ENCODE measurements at places on chromosomes 7 and 10.

- no peak for DNase-seq
Measured at GRCh38 chr10:62779487-62780248, 24.9 kb upstream of the ADO start.

- DNase-seq = peak; percentile 16
Measured at GRCh38 chr10:27390681-27391080, 113.4 kb upstream of the RAB18 start.

DNA sequence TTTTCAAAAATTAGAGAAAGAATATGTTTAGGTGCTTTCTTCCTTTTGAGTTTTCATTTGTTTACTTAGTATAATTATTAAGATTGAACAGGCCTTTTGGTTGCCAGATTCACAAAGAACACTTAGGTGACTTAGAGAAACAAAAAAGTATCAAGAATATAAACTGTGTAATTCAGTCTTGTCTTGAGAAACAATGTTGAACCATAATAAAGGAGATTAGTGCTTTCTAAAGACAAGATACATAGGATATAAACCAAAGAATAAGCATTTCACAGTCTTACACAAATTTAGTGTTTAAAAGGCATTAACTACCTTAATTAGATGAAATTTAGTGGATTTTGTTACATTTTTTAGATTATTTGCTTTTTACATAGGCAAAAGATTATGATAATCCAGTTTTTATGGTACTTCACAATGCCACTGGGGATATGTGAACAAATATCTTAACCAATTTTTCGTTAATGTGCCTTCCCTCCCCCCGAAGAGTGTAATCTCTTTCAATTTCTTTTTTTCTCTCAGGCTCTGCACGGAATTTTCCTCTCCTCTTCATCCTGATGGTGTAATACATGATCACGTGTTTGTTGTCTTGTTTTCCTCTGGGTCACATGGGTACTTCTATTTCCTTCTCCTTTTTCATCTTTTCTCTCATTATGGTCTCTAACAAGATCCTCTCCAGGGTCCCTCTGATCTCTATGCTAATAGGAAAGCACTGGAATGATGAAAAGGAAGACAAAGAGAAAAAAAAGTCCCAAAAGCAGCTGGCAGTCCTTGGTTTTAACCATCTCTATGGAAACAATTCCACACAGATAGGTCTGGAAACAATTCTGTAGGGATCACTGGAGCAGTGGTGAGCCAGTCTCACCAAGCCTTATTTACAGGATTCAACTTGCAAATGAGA, 3.7 kb upstream of the HNRNPH3 start:
- no peak for DNase-seq

DNA sequence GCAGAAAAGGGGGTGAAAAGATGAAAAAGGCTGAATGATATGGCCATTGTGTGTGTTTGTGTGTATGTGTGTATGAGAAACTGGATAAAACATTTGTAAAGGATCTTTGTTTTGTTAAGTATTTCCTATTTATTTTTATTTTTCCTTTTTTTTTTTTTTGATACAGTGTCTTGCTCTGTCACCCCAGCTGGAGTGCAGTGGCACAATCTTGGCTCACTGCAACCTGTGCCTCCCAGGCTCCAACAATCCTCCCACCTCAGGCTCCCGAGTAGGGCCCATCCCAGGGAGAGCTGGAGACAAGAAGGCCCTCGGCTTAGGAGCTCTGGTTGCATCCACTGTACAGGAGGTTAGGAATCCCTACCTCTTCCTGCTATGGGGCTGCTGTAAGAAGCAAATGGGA, 6.9 kb upstream of the CALML5 start:
- DNase-seq = no peak

GRCh38 chr7:12025246-12025645, 185.8 kb upstream of the TMEM106B start:
- DNase-seq = no peak

DNA sequence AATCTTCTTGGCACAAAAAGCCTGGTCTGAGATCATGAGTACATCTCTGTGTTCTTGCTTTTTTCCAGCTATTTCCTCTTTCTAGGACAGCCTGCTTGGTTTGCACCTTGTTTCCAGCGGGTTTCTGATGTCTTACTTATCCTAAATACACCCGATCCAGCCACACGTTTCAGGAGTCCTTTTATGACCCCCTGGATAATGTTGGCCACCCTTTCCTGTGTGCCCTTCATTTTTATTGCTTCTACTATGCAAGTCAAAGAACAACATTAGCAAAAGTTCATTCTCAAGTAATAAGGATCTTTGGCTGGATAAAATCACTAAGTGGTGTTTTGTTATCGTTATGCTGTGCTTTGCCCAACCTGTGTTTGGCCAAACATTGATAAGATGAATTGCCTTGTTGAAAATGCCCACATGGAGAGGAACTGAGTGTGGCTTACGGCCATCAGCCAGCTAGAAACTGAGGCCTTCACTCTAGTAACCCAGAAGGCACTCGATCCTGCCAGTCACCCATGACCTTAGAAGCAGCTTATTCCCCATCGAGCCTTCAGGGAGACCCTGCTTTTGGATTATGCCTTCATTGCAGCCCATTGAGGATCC, 28.7 kb upstream of the AKR1C1 start:
- DNase-seq = no peak

- no peak for DNase-seq
Measured at GRCh38 chr7:2266911-2267310, 24.9 kb downstream of the NUDT1 start.

- DNase-seq = no peak
Measured at GRCh38 chr10:12564173-12564572, 214.8 kb downstream of the CAMK1D start.

GRCh38 chr7:71988201-71988600, 423.9 kb downstream of the CALN1 start:
- DNase-seq = no peak

- peak; percentile 72 for DNase-seq
Measured at GRCh38 chr7:147509035-147509501, 1081.5 kb upstream of the C7orf33 start.

Measured in AG04449 (cell line).